ENCODE measurements at places on chromosomes 5 and 9.

- no peak for DNase-seq
Observed at GRCh38 chr9:27614551-27614950, 41.3 kb upstream of the C9orf72 start.

- DNase-seq = no peak
Observed at GRCh38 chr9:115200711-115201505, 83.0 kb upstream of the TNC start.

DNA sequence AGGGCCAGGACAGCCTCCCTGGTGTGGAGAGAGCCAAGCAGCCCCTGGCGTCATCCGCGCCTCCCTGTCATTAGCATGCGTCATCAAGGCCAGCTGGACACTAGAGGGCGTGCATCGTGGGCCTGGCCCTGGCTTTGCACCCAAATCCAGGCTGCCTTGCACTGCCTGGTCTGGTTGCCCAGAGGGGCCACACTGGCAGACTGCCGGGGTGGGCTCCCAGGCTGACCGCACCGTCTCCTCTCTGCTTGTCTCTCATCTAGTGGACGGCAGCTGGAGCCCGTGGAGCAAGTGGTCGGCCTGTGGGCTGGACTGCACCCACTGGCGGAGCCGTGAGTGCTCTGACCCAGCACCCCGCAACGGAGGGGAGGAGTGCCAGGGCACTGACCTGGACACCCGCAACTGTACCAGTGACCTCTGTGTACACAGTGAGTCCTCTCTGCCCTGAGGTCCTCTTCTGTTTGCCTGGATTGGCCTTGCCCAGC lies 29.0 kb downstream of the HK3 start:
- no peak for DNase-seq

DNA sequence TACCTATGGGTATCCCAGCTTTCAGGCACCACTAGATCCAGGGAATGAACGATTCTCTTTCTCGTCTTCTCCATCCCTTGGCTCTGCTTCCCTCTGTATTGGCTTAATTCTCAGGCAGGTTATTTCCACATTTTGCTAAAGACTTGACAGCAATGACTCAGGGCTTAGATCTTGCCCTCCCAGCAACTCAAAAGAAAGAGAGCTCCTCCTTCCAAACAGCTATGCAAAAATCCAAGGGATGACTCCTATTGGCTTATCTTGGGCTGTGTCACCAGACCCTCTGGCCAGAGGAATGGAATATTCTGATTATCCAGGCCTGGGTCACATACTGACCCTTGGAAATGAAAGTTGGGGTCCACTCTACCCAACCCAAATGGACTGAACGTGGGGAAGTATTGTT lies 270.2 kb downstream of the NTRK2 start:
- no peak for DNase-seq

- DNase-seq = no peak
Observed at GRCh38 chr9:706073-706472, 135.4 kb upstream of the DMRT1 start.

- no peak for DNase-seq
Observed at GRCh38 chr9:133533857-133534256, 647 bp upstream of the ADAMTSL2 start.

- DNase-seq = no peak
Observed at GRCh38 chr5:56367748-56368147, 134.6 kb upstream of the ANKRD55 start.

Measured in GM18507 (cell line).